ENCODE measurements at places on chromosomes 5 and 9.

- DNase-seq = no peak
These were observed 278.3 kb upstream of the PCSK5 start for GRCh38 chr9:75612205-75612604.

DNA sequence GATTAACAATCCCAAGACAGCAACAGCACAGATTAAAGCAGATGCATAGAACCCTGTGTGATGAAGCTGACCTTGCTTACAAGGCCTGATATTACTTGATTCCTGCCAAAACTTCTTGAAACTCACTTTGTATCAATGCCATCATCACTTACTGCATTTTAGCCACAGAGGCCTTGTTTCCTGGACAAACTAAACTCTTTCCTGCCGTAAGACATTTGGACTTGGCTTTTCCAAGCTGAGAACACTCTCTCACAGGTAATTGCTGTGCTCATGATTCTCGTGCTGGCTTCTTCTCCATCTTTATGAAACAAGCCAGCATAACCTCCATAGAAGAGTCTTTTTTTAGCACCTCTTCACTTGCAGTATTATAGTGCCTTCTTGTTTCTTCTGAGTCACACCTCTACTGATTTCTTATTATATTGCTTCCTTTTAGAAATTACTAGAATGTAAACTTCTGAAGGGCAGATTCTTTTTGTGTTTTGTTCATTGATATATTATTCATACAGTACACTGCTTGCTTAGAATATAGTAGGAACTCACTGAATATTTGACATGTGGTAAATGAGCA lies 456.5 kb upstream of the ZNF608 start:
- no peak for DNase-seq

GRCh38 chr9:79378107-79378506 lies 193.7 kb upstream of the TLE4 start:
- DNase-seq = no peak

- no peak for DNase-seq
These were observed 62.3 kb downstream of the NRG2 start for GRCh38 chr5:139980765-139981164.

- DNase-seq = no peak
These were observed 383.4 kb downstream of the BRINP1 start for GRCh38 chr9:118985851-118986250.

DNA sequence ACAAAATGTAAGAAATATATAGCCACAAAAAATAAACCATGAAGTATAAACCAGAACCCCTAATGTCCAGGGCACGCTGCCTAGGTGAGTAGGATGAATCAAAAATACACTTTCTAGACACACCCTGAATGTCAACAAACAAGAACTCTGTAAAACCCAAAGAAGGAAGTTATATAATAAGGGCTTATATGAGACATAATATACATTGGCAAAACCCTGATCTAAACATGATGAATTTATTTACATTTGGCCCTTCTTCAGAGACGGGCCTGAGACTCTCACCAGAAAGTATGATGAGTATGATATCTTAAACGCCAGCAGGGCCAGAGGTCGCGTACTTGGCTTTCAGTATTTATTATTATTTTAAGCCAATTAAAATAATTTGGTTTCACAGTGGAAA lies 125.1 kb upstream of the FST start:
- no peak for DNase-seq

DNA sequence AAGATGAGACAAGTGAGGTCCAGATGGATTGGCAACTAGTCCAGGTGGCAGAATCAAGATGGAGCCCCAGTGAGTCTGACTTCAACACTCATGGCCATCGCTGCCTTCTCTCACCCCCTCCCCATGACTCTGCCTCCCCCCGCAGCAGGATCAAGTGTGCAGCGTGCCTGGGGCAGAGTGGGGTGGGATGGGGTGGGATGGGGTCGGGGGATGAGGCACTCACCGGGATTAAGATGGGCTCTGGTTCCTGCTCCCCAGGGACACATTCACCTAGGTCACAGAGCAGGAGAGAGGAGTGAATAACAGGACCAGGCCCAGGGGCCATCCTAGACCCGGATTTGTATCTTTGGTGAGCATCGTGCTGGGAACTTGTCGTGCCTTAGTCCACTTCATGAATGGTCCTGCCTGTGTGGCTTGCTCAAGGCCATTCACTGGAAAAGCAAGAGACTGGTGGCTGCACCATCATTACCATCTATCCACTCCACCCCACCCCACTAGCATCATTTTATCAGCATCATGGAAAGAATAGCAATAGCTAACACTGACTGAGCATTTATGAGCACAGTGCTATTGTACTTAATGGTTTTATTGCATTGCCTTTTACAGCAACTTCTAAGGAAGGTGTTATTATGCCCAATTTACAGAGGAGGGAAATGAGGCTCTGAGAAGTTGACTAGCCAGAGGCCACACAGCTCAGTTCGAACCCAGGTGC lies 8.5 kb downstream of the AMBP start:
- DNase-seq = no peak

GRCh38 chr5:142295084-142295758 lies 29.6 kb downstream of the SPRY4 start:
- DNase-seq = peak; percentile 49

DNA sequence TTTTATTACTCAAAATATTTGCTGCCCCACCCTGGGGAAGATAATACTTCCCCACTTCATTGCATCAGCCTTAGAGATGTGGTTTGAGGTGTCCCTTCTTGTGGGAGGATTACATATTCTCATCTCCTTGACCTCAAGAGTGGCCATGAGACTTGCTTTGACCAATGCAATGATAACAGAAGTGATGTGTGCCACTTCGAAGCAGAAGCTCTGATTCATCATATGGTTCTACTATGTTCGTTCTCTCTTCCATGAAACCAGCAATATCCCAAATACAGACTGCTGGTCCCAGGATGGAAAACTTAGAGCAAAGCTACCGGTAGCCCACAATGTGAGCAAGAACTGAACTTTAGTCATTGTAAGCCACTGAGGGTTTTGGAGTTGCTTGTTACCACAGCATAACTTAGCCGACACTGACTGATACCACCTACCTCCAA lies 92.0 kb downstream of the THBS4 start:
- no peak for DNase-seq

DNA sequence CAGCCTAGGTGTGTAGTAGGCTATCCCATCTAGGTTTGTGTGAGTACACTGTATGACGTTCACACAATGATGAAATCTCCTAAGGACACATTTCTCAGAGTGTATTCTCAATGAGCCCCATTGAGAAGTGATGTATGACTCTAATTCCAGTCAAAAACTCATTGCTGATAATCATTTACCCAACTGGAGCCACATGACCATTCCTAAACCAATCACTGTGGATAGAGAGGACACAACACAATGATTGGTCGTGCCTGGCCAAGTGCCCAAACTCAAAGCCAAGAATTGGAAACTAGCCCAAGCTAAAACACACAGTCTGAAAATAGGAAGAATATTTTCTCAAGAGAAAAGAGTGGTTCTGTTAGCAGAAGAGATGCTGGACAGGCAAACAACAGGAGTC lies 191.2 kb downstream of the ZNF462 start:
- no peak for DNase-seq

DNA sequence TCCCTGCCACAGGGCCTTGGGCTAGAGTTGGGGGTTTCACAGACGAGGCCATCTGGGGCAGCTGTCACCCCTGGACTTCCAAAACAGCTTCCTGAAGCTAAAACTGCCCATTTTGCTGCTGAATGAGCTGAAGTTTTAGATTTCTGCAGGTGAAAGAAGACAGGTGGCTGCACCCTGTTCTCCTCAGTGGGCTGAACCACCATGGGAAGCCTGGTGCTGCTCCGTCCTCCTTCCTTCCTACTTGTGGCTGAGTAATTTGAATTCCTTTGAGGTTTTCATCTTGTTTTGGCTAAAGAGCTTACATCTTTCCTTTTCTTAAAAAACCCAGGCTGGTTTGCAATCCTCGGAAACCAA lies 5.3 kb downstream of the NKD2 start:
- no peak for DNase-seq

DNA sequence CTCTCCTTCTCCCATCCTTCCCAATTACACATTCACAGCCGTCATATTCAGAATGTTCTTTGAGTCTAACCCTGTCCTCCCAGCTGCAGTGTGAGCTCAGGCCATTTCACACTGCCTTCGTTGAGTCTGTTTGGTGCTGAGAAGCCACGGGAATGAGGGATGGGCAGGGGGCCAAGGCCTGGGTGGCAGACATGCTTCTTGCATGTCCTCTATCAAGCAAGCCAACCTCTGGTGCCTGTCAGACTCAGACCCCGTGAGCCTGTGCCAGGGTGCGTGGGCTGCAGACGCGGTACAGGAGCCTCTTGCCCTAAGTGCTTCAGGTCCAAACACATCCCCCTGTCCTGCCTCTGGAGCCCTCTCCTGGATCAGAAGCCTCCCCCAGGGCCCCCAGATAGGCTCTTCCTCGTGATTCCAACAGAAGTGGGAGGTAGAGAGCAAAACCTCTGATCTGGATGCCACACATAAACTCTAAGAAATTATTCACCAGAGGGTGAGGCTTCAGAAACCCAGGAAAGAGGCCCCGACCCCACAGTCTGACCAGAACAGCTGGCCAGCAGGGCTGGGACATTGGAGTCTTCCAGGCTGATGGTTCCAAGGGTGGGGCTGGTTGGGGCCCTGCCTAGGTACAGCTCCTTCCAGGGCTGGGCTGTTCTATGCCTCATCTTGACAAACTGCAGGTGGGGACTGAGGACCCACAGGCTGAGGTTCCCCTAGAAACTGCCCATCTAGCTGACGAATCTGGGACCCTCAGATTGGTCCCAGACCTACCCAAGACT lies 46.7 kb upstream of the CDKN2AIPNL start:
- no peak for DNase-seq

DNA sequence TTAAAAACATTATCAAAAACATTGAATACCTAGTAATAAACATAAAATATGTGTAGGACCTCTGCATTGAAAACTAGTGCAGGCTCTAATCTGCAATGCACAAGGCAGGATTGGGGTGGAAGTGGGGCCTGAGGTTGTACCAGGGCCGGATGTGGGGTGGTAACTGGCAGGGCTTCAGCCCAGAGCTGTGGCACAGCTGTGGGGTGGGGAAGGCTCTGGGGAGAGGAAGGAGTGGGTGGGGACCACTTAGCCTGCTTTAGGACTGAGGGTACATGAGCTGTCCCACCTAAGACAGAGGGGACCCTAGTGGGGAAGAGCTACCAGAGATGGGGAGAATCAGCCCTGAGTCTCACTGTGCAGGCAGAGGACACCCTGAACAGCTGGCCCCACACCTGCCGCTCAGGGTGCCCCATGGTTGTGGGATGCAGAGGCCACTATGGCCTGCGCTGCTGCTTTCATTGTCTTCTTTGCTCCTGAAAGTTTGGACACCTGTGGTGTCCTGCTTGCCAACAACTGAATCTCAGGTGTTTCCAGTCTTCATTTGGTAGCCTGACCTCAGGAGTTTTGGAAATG lies 311.4 kb downstream of the TLE4 start:
- no peak for DNase-seq

- no peak for DNase-seq
These were observed 228.5 kb downstream of the CRB2 start for GRCh38 chr9:123584202-123585176.

- no peak for DNase-seq
These were observed 126.0 kb upstream of the MAN2A1 start for GRCh38 chr5:109563739-109564138.

- DNase-seq = no peak
These were observed 93.9 kb downstream of the PDE8B start for GRCh38 chr5:77304388-77304787.

DNA sequence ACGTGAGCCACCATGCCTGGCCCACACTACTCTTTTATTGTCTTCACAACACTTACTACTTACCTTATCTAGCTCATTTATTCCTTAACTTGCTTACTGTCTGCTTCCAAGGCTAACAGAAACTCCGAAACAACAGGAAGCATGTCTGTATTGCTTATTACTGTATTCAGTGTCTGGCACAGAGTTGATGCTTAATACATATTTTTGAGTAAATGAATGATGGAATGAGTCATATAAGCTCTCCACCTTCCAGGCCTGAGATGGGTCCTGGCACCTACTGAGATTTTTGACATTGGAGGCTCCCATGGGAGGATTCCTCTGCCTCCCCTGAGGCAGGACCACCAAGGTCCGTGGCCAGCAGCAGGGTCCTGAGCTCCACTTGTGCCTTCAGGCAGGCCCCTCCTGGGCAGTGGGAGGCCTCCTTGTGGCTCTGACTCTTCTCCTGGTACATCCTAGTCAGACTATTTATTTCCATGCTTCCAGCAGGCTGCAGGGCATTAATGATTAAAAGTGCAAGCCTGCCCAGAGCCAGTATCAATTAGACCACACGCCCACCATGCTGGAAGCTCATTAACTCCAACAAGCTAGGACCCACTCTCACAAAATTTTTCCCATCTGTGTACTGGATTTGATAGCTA lies 76.5 kb upstream of the CTNNA1 start:
- peak; percentile 2 for DNase-seq

- DNase-seq = no peak
These were observed 5.8 kb upstream of the RAB14 start for GRCh38 chr9:121207371-121207940.

GRCh38 chr5:56588636-56589480 lies 226.5 kb upstream of the MAP3K1 start:
- DNase-seq = peak; percentile 84

- no peak for DNase-seq
These were observed 112.7 kb downstream of the NRG2 start for GRCh38 chr5:139930406-139930805.

GRCh38 chr5:172666251-172666650 lies 25.2 kb downstream of the NEURL1B start:
- DNase-seq = no peak

- no peak for DNase-seq
These were observed 349.6 kb downstream of the PDE4D start for GRCh38 chr5:59543821-59544442.

GRCh38 chr5:91228188-91228587 lies 154.9 kb downstream of the ARRDC3 start:
- DNase-seq = no peak

DNA sequence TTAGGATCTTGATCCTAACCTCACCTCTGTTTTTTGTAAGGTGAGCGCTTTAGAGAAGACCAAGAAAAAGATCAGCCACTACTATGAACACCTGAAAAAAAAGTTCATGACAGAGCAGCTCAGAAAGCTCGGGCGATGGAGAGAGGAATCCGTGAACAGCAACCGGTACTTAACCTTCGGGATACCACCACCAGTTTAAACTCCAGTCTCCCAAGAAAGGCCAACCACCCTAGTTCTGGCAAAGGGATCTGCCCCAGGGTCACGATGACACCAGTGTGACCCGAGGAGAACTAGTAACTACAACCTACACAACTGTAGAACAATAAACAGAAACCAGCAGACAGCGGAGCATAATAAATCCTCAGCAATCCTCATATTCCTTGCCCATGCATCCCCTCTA lies 8.5 kb downstream of the C5orf52 start:
- DNase-seq = no peak

- DNase-seq = peak; percentile 47
These were observed 129.5 kb downstream of the NIPBL start for GRCh38 chr5:37005946-37006540.

DNA sequence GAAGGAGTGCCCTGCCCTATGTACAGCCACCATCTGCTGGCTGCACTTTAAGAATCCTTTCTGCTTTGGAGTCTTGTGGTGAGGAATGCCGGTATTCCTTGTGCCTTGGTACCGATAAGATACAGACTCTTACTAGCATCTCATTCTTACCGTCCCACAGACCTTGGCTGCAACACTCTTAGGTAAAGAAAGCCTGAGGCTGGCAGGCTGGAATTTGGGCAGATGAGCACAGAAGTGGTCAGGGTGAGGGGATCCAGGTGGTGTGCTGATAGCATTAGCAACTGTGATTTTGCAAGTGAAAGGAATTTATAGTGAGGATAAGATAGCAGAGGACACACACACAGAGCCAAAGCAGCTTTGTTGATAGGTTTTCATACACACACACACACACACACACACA lies 198.1 kb downstream of the ENC1 start:
- no peak for DNase-seq
